ENCODE measurements at places on chromosomes 13 and 19. TPM values are rescaled to one million over a fixed set of nuclear protein-coding genes. Genes with fewer than 3 reads are reported as not detected.

ZNF570 gene
- 6.6 TPM for total RNA-seq

THAP8 gene
- 3.9 TPM for total RNA-seq

CATSPERD gene
- not detected for total RNA-seq

POLR1D gene
- 80.6 TPM for total RNA-seq

TPTE2 gene
- total RNA-seq: not detected

TEAD2 gene
- 39.9 TPM for total RNA-seq

KLK4 gene
- not detected for total RNA-seq

KLC3 gene
- total RNA-seq: not detected

ELAVL3 gene
- 0.89 TPM for total RNA-seq

ZIK1 gene
- 4.5 TPM for total RNA-seq

ZNF708 gene
- 6.8 TPM for total RNA-seq

ZNF234 gene
- total RNA-seq: 9.6 TPM

SMIM44 gene
- not detected for total RNA-seq

ARRDC5 gene
- not detected for total RNA-seq

ELANE gene
- total RNA-seq: 0.54 TPM

DLEU7 gene
- not detected for total RNA-seq

ZNF836 gene
- total RNA-seq: 5.9 TPM

ARHGEF7 gene
- total RNA-seq: 41.3 TPM

ZNF613 gene
- 3.8 TPM for total RNA-seq

CNFN gene
- 0.67 TPM for total RNA-seq

MAG gene
- total RNA-seq: not detected
